Naive thymus-derived CD4-positive, alpha-beta T cell (primary cell): ENCODE measurements at places on chromosomes 5 and 9. TPM values are rescaled to one million over a fixed set of nuclear protein-coding genes. Genes with fewer than 3 reads are reported as not detected.

The TLR4 gene
- 0.07 TPM for polyA plus RNA-seq

The SHOC1 gene
- not detected for polyA plus RNA-seq

The TMOD1 gene
- 0.76 TPM for polyA plus RNA-seq

DNA sequence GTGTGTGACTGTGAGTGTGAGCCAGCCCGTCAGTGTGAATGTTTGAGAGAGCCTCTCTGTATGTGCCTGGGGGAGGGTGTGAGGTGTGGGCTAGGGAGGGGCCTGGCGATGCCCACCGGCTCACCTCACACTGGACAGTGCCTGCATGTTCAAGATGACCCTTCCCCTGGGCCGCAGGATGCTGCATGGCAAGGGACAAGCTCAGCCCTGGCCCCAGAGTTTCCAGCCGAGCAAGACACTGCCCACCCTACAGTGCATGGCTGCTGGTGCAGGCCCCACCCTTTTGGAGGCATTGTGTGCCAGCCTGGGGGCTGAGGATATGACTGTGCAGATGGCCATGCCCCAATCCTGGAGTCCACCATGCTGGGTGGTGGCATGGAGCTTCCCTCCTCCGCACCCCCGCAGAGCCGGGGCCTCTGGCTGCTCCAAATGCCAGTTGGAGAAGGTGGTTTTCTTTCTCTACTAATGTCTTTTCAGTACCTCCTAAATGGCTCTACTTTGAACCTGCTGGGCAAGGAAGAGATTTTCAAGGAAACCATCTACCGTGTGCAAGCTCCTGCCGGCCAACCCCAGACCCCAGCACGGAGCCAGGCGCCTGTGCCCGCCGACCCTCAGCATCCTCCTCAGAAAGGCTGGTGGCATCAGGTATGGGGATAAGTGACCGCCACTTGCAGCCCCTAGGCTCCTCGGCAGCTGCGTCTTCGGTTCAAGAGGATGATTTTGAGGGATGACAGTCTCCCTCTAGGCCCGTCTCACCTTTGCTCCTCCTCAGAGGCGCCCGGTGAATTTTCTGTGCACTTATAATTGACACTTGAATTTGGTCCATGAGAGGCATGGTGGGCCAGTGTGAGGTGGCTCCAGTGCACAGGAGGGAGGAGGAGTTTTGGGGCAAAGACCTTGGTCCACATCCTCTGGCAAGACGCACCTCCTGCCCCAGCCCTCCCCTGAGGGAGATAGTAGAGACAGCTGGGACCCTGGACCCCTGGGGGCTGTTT lies 27.7 kb downstream of the FGD3 start:
- DNase-seq, result no peak

DNA sequence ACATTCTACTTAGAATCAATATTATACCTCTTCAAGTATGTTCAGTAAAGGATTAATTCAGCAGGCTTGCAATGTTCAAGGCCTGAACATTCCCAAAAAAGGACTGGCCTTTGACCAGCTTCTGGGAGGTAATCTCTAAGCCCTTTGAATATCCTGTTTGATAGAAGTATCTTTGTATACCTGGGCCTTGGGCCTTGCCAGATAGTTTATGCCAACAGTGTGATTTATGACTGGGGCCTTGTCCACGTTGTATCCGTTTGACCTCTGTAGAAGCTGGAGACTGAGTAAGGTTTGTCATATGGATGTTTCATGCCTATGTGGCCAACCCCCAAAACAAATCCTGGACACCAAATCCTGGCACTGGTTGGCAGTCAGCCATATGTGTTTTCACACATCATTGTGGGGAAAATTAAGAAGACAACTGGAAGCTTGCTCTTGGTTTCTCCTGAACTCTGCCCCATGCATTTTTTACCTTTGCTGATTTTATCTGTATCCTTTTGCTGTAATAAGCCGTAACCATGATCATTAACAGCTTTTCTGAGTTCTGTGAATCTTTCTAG lies 92.1 kb downstream of the RMI1 start:
- DNase-seq, result no peak

- no peak for DNase-seq
Measured at GRCh38 chr5:132273631-132274030, 16.1 kb downstream of the PDLIM4 start.

- DNase-seq, result no peak
Measured at GRCh38 chr9:13027879-13028278, 251.6 kb downstream of the MPDZ start.

GRCh38 chr9:96163712-96164111 lies 138.3 kb downstream of the HSD17B3 start:
- no peak for DNase-seq

DNA sequence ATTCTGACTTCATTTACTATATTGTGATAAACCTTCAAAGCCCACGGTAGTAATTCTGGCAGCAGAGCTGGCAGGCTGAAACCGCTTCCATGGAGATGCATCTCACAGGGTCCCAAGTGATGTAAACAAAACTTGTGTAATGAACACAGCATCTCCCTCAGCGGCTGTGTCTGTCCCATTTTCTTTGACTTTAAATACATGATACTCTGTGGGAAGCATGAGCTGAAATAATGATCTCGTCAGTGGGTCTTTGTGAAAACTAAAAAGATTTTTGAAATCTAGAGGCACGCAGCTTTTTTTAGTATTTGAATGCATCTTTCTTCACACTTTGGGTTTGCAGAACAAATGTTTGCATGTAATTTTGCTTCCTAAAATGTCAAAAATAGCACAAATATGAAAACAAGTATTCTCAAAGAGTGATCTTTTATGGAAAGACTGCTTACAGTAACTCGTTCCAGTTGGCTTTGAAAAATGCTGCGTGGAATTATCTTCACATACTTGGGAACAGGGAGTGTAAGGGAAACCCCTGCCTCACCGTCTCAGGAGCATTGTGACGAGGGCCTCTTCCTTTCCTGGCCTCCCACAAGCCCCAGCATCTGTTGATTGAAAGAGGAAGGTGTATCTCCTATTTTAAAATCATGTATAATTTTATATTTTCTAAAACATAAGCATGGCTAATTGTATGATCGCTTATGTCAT lies 18.1 kb upstream of the LPCAT1 start:
- DNase-seq, result no peak
